Lung (tissue), 17 donors: ENCODE measurements at places on chromosomes 7 and 10. TPM values are rescaled to one million over a fixed set of nuclear protein-coding genes. Genes with fewer than 3 reads are reported as not detected.

GRCh38 chr10:24457661-24458318, 248.9 kb downstream of the KIAA1217 start:
- peaks cover 3% of the 10 kb centered on the region for H3K4me1 ChIP-seq
- H3K27me3 ChIP-seq, result no peaks in the 10 kb centered on the region
- no peak for DNase-seq
- no peaks in the 10 kb centered on the region for H3K36me3 ChIP-seq

GRCh38 chr10:30384701-30385201, 35.7 kb upstream of the MTPAP start:
- peaks cover 6% of the 10 kb centered on the region for H3K4me1 ChIP-seq
- peak; percentile 71 for DNase-seq
- no peak overlapping the region for H3K4me3 ChIP-seq
- H3K36me3 ChIP-seq, result no peaks in the 10 kb centered on the region
- H3K27me3 ChIP-seq, result no peaks in the 10 kb centered on the region
- peak overlapping the region; percentile 4 for H3K27ac ChIP-seq

GRCh38 chr10:76333326-76333725, 901.9 kb downstream of the LRMDA start:
- DNase-seq, result no peak
- no peak overlapping the region for H3K4me3 ChIP-seq
- no peaks in the 10 kb centered on the region for H3K36me3 ChIP-seq
- no peaks in the 10 kb centered on the region for H3K27me3 ChIP-seq

DNA sequence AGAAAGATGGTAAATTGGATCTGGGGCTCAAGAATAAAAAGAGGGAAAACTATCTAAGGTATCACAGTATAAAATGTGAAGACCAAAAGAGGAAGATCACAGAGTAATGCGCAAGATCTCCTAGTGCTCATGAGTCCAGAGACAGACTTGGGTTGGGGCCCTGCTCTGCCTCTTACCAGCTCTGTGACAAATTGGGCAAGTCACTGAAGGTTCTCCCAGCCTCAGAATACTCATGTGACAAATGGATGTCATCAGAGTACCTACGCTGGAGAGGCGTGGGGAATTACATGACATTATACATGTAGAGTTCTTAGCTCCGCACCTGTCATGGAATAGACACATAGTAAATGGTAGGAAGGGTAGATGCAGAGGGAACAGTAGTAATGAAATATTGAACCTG, 124.4 kb downstream of the DOCK4 start:
- DNase-seq, result no peak
- H3K27ac ChIP-seq, result no peak overlapping the region
- H3K27me3 ChIP-seq, result no peaks in the 10 kb centered on the region
- peaks cover 6% of the 10 kb centered on the region for H3K4me1 ChIP-seq

- no peaks in the 10 kb centered on the region for H3K36me3 ChIP-seq
- H3K4me1 ChIP-seq, result peaks cover 32% of the 10 kb centered on the region
- no peak overlapping the region for H3K4me3 ChIP-seq
- H3K27ac ChIP-seq, result peak overlapping the region; percentile 85
- DNase-seq, result no peak
Observed at GRCh38 chr10:110758898-110759297, 112.8 kb upstream of the PDCD4 start.

GRCh38 chr7:2792856-2793487, 51.1 kb downstream of the GNA12 start:
- no peaks in the 10 kb centered on the region for H3K27me3 ChIP-seq
- peaks cover 6% of the 10 kb centered on the region for H3K4me1 ChIP-seq
- H3K4me3 ChIP-seq, result no peak overlapping the region
- no peak overlapping the region for H3K27ac ChIP-seq
- peak; percentile 25 for DNase-seq

DNA sequence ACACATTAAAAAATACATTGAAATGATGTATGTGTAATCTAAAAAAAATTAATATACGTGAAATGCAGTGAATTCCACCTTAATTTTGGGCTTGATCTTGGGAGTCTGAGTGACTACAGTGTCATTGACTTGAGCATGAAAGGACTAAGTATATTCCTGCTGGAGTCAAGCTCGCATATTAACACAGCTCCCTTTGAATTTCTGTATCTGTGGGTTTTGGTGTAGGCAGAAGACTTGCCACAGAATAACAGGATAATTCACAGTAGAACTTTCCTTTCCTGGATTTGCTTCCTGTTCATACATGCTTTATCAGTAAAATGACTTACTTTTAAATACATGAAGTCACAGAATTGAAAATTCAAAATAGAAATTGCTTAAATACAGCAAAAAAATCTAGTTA, 55.3 kb downstream of the PPP1R9A start:
- no peak overlapping the region for H3K27ac ChIP-seq
- H3K4me1 ChIP-seq, result no peaks in the 10 kb centered on the region
- DNase-seq, result no peak
- no peaks in the 10 kb centered on the region for H3K36me3 ChIP-seq
- H3K4me3 ChIP-seq, result no peak overlapping the region

- H3K27ac ChIP-seq, result peak overlapping the region; percentile 64
- DNase-seq, result no peak
- H3K36me3 ChIP-seq, result peaks cover 22% of the 10 kb centered on the region
- no peaks in the 10 kb centered on the region for H3K27me3 ChIP-seq
Observed at GRCh38 chr10:30455816-30456215, 21.8 kb downstream of the MAP3K8 start.

GRCh38 chr10:100349087-100349486, 2.1 kb downstream of the SCD start:
- DNase-seq, result no peak
- H3K27ac ChIP-seq, result peak overlapping the region; percentile 18
- peak overlapping the region; percentile 61 for H3K4me3 ChIP-seq
- no peaks in the 10 kb centered on the region for H3K4me1 ChIP-seq
- peaks cover 8% of the 10 kb centered on the region for H3K36me3 ChIP-seq

- H3K4me3 ChIP-seq, result no peak overlapping the region
- no peaks in the 10 kb centered on the region for H3K36me3 ChIP-seq
- no peaks in the 10 kb centered on the region for H3K4me1 ChIP-seq
- DNase-seq, result no peak
- H3K27ac ChIP-seq, result no peak overlapping the region
- H3K27me3 ChIP-seq, result no peaks in the 10 kb centered on the region
Observed at GRCh38 chr10:4474829-4475228, 351.2 kb upstream of the AKR1E2 start.

- peak; percentile 16 for DNase-seq
- peaks cover 13% of the 10 kb centered on the region for H3K4me1 ChIP-seq
- H3K27me3 ChIP-seq, result no peaks in the 10 kb centered on the region
- H3K4me3 ChIP-seq, result no peak overlapping the region
- no peak overlapping the region for H3K27ac ChIP-seq
- H3K36me3 ChIP-seq, result no peaks in the 10 kb centered on the region
Observed at GRCh38 chr7:128132426-128133069, 101.3 kb upstream of the LRRC4 start.

- no peaks in the 10 kb centered on the region for H3K4me1 ChIP-seq
- no peak overlapping the region for H3K27ac ChIP-seq
- no peaks in the 10 kb centered on the region for H3K36me3 ChIP-seq
- no peaks in the 10 kb centered on the region for H3K27me3 ChIP-seq
- H3K4me3 ChIP-seq, result peak overlapping the region; percentile 29
Observed at GRCh38 chr10:75772153-75772887, 340.9 kb downstream of the LRMDA start.

GRCh38 chr10:110610308-110610774, 33.8 kb upstream of the RBM20 start:
- H3K36me3 ChIP-seq, result peaks cover 1% of the 10 kb centered on the region
- no peaks in the 10 kb centered on the region for H3K4me1 ChIP-seq
- peak; percentile 79 for DNase-seq
- H3K27ac ChIP-seq, result no peak overlapping the region
- H3K4me3 ChIP-seq, result no peak overlapping the region

GRCh38 chr10:110460111-110460809, 37.4 kb upstream of the DUSP5 start:
- H3K27me3 ChIP-seq, result no peaks in the 10 kb centered on the region
- H3K27ac ChIP-seq, result peak overlapping the region; percentile 46
- DNase-seq, result no peak
- no peaks in the 10 kb centered on the region for H3K36me3 ChIP-seq
- peaks cover 18% of the 10 kb centered on the region for H3K4me1 ChIP-seq

DNA sequence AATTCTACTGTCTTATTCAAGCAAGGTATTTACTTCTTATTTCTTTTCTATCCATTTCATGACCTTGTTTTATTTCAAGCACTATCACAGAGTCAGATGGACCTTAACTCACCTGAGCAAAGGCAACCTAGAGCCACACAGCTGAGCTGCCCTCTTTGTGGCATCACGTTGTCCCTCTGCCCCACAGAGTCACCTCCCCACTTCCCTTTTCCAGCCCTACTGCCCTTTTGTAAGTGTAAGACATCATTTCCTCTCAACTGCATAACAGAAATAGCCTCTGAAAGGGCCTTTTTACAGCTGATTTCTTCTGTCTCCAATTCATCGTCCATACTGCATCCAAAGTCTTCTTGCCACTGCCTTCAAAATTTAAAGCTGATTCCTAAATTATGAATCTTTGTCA, 946.0 kb downstream of the NRG3 start:
- H3K36me3 ChIP-seq, result no peaks in the 10 kb centered on the region
- no peak for DNase-seq
- H3K4me1 ChIP-seq, result no peaks in the 10 kb centered on the region
- H3K27ac ChIP-seq, result no peak overlapping the region
- no peaks in the 10 kb centered on the region for H3K27me3 ChIP-seq
- H3K4me3 ChIP-seq, result no peak overlapping the region

GRCh38 chr7:146728611-146729010, 612.0 kb downstream of the CNTNAP2 start:
- H3K27ac ChIP-seq, result no peak overlapping the region
- no peaks in the 10 kb centered on the region for H3K4me1 ChIP-seq
- no peaks in the 10 kb centered on the region for H3K27me3 ChIP-seq
- H3K4me3 ChIP-seq, result no peak overlapping the region

DNA sequence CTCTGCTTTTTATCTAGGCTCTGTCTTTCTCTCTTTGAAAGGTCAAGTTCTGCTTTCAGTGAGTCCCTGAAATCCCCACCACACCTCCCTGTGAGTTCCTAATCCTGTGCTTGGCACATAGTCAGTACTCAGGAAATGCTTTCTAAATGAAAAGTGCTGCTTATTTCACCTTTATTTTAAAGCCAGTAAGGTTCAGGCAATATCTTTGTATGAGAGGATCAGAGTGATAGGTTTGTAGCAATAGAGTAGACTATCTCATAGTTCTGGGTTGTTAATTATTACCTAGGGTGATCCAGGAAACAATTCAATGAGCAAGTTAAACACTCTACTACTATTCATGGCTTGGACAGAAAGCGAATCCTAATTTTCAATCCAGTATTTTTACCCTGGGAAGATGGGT, 7.4 kb upstream of the LAMB1 start:
- peak overlapping the region; percentile 45 for H3K27ac ChIP-seq
- H3K36me3 ChIP-seq, result no peaks in the 10 kb centered on the region
- no peak for DNase-seq

GRCh38 chr7:79157281-79157680, 296.2 kb downstream of the MAGI2 start:
- H3K27ac ChIP-seq, result no peak overlapping the region
- DNase-seq, result no peak
- H3K4me3 ChIP-seq, result no peak overlapping the region
- no peaks in the 10 kb centered on the region for H3K4me1 ChIP-seq
- no peaks in the 10 kb centered on the region for H3K27me3 ChIP-seq

GRCh38 chr10:112507046-112507445, 60.0 kb downstream of the VTI1A start:
- H3K4me1 ChIP-seq, result no peaks in the 10 kb centered on the region
- no peaks in the 10 kb centered on the region for H3K27me3 ChIP-seq
- no peak overlapping the region for H3K27ac ChIP-seq
- no peak for DNase-seq
- no peaks in the 10 kb centered on the region for H3K36me3 ChIP-seq

DNA sequence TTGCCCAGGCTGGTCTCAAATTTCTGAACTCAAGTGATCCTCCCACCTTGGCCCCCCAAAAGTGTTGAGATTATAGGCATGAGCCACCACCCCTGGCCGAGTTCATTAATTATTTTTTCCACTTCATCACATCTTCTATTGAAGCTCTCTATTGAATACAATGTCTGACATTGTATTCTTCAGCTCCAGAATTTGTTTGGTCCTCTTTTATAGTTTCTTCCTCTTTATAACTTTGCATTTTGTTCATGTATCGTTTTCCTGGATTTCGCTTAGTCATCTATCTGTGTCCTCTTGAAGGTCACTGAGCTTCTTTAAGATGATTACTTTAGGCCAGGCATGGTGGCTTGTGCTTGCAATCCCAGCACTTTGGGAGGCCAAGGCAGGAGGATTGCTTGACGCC, 30.2 kb downstream of the NOM1 start:
- H3K4me3 ChIP-seq, result no peak overlapping the region
- H3K27ac ChIP-seq, result no peak overlapping the region
- H3K4me1 ChIP-seq, result no peaks in the 10 kb centered on the region
- DNase-seq, result no peak
- no peaks in the 10 kb centered on the region for H3K27me3 ChIP-seq
- H3K36me3 ChIP-seq, result no peaks in the 10 kb centered on the region

DNA sequence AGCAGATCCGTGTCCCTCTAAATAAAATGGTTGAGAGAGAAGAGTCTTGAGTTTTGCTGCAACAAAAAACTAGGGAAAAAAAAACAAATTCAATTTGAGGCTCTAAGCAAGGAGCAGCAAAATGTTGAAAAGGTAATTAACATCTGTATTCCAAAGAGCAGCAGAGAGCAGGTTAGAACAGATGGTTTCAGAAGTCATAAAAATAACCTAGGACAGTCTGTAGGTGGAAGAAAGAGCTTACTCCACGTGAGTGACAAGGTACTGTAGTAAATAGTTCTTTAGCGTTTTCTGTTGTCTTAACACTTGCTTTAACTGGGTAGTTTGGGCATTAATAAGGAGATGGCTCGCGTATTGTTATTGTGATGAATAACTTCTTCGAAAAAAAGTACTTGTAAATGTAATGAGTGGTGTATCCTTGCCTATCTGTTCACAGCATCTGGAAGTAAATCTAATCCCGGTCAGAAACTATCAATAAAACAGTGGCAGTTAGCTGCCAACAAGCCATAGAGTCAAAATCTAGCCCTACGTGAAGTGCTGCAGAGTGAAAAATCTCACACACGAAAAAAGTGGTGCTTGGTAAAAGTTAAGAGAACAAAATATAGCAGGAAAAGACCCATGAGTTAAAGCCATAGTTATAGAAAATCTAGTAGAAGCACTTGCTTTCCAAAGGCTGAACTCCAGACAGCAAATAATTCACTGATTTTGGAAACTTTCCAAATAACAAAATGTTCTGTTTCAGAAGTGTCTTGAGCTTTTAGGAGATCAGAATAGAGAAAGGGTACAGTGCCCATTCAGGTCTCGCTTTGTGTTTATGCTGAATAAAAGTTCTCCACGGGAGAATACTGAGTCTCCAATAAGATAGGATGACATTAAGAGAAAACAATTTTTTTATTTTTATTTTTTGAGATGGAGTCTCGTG, 49.3 kb upstream of the PARD3 start:
- H3K4me1 ChIP-seq, result peaks cover 3% of the 10 kb centered on the region
- no peaks in the 10 kb centered on the region for H3K27me3 ChIP-seq
- no peaks in the 10 kb centered on the region for H3K36me3 ChIP-seq
- DNase-seq, result no peak
- no peak overlapping the region for H3K27ac ChIP-seq

TRA2A gene
- 99.0 TPM for total RNA-seq

DNAJB12 gene
- total RNA-seq, result 34.0 TPM

LRRC61 gene
- 18.8 TPM for total RNA-seq

OR2A42 gene
- not detected for total RNA-seq

CCDC3 gene
- total RNA-seq, result 11.7 TPM

PKD2L1 gene
- 0.46 TPM for total RNA-seq

KAZALD1 gene
- 8.2 TPM for total RNA-seq

UMAD1 gene
- 19.2 TPM for total RNA-seq

NEUROG3 gene
- not detected for total RNA-seq

SDK1 gene
- total RNA-seq, result 30.1 TPM

NPTX2 gene
- 2.3 TPM for total RNA-seq

NPC1L1 gene
- 0.03 TPM for total RNA-seq

ADARB2 gene
- total RNA-seq, result 0.49 TPM

C10orf105 gene
- 0.14 TPM for total RNA-seq

LBX1 gene
- 0.09 TPM for total RNA-seq

SPACDR gene
- 2.0 TPM for total RNA-seq
